ENCODE measurements at places on chromosomes 13 and 19.

- peak; percentile 48 for DNase-seq
Measured at GRCh38 chr13:98345107-98345935, 168.3 kb upstream of the RNF113B start.

GRCh38 chr13:38941353-38941945 is 49.2 kb downstream of the STOML3 start:
- DNase-seq, result no peak

- DNase-seq, result no peak
Measured at GRCh38 chr13:106472621-106473020, 62.8 kb downstream of the EFNB2 start.

- no peak for DNase-seq
Measured at GRCh38 chr13:107277911-107278310, 710.0 kb upstream of the ARGLU1 start.

DNA sequence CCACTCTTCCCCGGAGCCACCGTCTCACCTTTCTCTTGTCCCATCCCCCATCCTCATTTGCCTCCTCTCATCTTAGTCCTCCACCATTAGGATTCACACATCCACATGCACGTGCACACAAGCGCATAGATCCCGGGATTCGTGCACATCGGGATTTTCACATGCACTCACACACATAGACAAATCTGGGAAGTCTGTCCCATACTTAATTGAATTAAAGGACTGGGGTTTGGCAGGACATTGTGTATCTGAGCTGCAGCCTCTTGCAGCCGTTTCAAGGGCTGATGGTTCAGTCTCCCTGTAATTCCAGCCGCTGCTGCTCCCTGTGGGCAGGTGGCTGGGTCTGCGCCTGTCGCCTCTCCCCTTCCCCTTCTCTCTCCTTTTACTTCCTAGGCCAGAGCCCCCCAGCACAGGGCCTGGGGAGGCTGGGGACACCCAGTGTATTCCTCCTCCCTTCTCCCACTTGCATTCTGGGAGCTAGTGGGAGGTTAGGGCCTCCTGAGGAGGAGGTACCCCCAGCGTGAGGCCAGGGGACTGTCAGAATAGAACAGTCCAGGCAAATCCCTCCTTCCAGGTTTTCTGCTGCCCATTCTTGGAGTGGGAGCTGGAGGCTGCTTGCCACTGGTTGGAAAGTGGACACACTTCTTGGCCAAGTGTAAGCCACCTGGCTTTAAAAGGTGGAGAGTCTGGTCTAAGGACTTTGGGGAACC is 43.6 kb downstream of the LYL1 start:
- DNase-seq, result no peak

GRCh38 chr13:36475468-36475867 is 43.2 kb downstream of the CCNA1 start:
- DNase-seq, result no peak

GRCh38 chr19:12987781-12988180 is 7.5 kb upstream of the NFIX start:
- no peak for DNase-seq

DNA sequence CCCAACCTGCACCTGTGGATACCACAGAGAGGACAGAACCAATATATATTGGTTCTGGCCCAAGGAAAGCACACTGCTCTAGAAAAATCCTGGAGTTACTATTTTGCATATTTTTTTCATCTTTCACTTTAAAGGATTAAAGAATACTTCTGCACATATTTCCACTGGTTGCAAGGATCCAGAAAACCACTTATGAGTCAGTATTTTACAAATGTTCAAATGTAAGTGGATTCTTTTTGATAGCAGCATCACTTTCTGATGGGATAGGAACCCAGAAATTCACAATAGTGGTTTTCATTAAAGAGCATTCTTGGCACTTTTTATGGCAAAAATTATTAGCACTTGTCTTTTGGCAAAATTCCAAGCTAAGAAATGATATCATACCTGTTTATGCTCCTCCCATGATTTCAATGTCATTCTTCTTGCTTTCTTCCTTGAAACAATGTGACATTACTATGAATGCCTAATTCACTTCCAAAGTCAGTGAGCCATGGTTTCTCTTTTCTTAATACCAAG is 38.2 kb downstream of the MZT1 start:
- no peak for DNase-seq

- no peak for DNase-seq
Measured at GRCh38 chr19:8552810-8553209, 24.4 kb downstream of the MYO1F start.

DNA sequence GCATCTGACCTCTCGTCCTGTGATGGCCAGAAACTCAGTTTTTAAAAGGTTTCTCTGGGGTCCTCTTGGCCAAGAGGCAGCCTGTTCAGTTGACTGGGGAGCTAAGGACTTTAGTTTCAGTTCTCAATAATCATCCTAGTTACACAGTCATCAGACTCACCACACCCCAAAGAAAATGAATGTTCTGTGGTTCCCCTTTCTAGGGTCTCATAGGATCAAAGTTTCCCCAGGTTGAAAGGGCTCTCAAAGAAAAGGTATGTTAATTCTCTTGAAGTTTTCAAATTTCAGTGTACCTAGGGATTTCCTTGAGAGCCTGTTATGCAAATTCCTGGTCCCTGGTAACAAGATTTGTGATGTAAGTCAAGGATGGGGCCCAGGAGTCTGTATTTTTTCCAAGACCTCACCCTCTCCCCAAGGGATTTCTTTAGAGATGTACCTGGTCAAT is 94.9 kb downstream of the FAM216B start:
- no peak for DNase-seq

- DNase-seq, result peak; percentile 87
Measured at GRCh38 chr19:47779524-47780214, 1.2 kb downstream of the SELENOW start.

- DNase-seq, result no peak
Measured at GRCh38 chr13:94129490-94129894, 350.0 kb downstream of the DCT start.

DNA sequence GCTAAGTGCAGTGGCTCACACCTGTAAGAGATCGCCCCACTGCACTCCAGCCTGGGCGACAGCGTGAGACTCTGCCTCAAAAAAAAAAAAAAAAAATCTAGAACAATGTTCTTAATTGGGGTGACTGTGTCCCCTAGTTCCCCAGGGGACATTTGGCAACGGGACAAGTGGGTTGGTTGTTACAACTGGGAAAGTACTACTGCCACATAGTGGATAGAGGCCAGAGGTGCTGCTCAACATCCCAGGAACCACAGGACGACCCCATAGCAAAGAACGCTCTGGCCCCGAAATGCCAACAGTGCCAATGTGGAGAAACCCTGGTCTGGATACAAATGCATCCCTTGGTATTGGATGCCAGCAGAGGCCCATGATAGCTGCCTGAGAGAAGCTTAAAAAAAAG is 11.8 kb downstream of the NLRP12 start:
- no peak for DNase-seq

DNA sequence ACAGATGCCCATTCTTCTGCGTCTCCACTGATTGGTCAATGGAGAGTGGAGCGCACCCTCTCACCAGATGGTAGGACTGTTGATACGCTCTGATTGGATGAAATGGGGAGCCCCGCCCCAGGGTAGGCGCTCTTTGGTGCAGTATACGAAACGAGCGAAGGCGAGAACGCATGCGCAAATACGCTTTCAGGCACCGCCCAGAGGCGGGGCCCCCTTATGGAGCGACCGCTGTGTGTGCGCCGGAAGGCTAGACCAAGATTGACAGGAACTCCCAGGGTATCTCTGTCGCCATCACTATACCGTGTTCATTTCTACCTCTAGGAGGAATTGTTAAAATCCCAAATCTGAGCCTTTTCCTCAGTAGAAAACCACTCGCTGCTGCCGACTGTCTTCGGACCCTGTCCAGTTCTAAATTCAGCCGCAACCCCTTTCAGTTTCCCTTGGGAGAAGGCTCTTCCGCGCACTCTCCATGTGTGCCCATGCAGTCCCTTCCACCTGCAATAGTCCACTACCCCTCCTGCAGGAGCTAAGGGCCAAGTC is 720 bp upstream of the HNRNPL start:
- no peak for DNase-seq

DNA sequence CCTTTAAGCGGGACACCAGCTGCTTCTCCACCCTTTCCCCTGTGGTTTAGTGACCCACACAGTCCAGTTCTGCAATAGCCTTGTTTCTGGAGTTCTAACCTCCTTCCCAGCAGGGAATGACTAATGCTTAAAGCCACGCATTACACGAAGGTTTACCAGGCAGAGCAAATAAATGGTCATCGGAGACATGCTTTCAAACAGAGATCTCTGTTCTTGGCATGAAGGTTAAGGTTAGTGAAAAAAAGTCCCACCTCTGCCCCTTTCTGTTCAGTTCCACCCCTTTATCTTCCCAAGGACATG is 25.3 kb upstream of the MEDAG start:
- no peak for DNase-seq

GRCh38 chr13:93467175-93467574 is 240.6 kb downstream of the GPC6 start:
- no peak for DNase-seq

DNA sequence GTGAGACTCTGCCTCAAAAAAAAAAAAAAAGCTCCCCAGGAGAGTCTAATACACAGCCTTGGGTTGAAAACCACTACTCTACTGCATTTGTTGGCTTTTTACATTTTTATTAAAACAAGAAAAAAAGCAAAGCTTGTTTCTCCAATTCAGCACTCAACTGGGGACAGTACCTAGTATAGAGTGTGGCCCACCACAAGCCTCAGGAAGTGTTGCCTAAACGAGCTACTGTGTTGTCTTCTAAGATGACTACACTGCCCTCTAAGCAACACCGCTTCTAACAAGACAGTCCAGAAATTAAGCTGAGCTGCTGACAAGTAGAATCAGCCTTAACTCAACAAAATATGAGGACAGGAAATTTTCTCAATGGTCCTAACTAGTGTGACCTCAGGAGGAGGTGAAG is 522.2 kb downstream of the FGF9 start:
- DNase-seq, result no peak

DNA sequence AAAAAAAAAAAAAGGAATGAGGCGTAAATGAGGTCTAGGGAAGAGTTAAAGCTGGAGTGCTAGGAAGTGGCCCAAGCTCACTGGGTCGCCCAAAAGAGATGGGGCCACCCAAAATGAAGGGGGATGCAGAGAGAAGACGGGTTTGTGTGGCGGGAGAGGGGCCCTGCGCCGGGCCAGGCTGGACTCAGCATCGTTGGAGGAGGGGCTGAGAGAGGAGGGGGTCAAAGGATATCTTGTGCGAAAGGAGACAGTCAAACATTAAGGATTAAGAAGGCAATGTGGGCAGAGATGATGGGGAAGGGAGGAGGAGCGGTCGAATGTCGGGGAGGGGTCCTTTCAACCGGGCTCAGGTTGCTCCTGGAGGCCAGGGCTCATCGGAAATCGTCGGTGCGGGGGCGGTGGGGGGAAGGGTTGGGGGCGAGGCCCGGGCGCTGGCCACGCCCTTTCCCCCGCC is 825 bp upstream of the CARM1 start:
- no peak for DNase-seq

DNA sequence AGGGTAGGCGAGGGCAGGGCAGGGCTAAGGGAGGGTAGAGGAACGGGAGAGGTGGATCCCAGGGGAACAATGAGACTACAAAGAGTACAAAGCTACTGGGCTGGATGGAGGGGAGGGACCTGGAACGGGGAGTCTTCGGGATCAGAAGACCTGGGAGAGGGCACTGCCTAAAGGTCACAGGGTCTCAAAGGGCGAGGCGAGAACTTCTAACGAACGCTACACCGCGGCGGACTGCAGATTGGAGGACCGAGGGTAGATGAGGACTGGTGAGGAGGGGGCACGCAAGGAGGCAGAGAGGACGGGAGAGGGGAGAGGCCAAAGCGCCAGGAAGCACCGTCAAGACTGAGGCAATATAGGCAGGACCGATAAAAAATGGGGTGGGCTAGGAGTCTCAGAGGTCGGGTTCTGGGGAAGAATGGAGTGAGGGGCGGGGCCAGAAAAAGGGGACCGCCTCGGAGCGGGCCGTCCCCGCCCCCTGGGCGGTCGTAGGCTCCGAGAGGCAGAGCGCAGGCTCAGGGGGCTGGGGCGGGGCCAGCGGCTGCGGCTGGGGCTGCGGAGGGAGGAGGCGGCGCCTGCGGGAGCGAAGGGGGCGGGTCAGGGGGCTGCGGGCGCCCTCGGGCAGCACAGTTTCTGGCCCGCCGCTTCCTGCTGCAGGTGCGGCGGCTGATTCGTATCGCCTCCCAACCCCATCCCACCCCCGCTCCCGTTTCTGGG is 1.3 kb upstream of the KCNC3 start:
- DNase-seq, result peak; percentile 93

DNA sequence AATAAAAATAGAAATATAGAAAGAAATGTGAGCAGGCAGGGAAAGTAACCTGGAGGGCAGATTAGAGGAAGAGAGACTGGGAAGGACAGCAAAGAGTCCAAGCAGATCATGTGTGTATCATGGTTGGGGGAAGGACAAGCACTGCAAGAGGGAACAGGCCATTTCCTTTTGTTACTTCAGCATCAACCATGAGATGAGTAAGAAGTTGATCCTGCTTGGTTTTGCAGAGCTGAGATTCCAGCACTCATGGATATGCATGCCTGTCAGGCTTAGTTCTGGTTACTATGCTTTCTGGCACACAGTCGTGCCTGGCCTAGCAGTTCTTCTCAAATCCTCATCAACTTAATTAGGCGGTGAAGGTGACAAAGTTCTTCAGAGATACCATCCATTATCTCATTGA is 18.1 kb downstream of the NALCN start:
- no peak for DNase-seq

GRCh38 chr13:113989585-113990300 is 15.9 kb upstream of the C13orf46 start:
- peak; percentile 3 for DNase-seq

GRCh38 chr19:55620410-55621204 is 3.8 kb downstream of the ZNF784 start:
- no peak for DNase-seq

GRCh38 chr13:77358001-77358400 is 31.1 kb upstream of the MYCBP2 start:
- no peak for DNase-seq

DNA sequence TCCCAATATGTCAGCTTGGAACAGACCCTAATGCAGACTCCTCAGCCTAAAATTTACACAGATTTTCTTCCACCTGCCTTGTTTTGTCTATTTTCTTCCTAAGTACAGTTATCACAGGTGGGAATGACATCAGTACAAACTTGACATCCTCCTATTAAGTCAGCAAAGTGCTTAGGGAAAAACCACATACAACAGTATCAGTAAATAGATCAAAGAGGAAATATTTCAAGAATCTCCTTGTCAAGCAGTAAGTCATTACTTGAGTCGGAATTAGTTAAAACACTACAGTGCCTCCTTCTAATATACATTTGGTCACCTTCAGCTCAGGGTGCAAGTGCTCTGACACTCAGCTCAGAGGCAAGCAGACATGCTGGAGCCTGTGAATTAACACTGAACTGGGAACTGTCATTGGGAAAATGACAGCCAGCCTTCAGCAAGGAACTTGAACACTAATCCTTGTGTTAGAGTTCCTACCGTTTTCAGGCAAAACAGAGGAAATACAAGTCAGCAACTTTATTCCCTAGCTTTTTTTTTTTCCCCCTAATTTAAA is 394.3 kb upstream of the HTR2A start:
- DNase-seq, result no peak

DNA sequence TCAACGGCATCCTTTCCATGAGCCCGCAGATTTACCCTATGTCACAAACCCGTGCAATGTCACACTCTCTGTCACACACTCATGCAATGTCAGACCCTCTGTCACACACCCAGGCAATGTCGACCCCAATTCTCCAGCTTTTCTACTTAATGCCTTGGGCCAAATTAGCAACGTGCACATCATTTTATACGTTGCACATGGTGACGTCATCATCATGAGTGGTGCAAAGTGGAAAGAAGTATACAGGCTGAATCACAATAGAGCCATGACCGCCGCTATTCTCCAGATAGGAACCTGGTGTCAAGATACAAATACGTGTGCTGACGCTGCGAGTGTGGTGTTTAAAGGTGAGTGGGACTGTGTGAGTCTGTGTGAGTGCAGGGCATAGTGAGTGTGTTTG is 21.7 kb upstream of the ZNF845 start:
- no peak for DNase-seq

Measured in head of caudate nucleus (tissue), 42 donors.